ENCODE measurements at places on chromosomes 12 and 14.
A peak's percentile ranks its signal among the peaks of the same experiment; 100 is the strongest.

- no peak for DNase-seq
Measured at GRCh38 chr12:98646294-98647090, 1.4 kb downstream of the APAF1 start.

DNA sequence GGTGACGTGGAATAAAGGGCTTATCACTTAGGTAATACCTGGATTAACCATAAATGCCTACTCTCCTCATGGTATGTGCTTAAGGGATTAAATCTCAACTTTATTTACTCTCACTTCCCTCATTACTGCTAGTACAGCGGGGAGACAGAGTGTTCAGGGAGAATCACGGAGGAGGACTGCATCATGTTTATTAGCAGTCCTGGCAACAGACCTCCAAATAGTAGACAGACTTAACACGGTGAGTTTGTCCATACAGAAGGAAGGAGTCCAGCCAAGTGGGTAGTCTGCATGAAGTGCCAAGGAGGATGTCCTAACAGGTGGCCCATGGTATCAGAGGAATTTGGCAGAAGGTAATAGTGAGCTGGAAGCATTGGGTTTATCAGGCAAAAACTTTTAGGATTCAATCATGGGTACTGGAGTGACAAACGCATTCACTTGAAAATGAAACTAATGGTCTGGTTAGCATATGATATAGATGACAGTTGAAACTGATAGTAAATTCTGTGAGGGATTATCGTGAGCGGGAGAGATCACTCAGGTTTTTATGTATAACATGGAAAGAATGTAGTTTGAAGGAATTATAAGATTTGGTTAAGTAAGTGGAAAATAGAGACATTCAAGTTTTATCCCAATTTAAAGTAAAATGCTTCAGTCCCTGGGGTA is 471.8 kb downstream of the TMEM117 start:
- DNase-seq: no peak

- DNase-seq: no peak
Measured at GRCh38 chr14:53710615-53711014, 246.0 kb downstream of the BMP4 start.

GRCh38 chr12:110921262-110921661 is 883 bp upstream of the MYL2 start:
- DNase-seq: peak; percentile 21

DNA sequence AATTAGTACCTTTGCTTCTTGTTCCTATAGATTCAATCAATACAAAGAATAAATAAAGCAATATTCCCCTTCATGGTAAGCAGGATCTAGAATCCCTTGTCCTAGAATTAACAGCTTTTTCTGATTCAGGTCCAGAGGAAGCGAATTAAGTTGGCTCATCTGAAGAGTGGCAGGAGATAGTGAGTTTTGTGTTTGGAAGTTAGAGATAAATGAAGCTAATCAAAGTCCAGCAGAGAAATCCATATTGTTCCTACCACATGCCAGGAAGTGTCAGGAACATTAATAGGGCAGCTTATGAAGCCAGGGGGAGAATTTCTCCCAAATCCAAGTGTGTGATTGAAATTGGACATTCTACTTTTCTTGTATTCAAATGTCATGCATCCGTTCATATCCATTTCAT is 13.9 kb downstream of the CAPZA3 start:
- DNase-seq: no peak

Data from skeletal muscle cell (primary cell).